ENCODE measurements at places on chromosomes 3 and 15.

DNA sequence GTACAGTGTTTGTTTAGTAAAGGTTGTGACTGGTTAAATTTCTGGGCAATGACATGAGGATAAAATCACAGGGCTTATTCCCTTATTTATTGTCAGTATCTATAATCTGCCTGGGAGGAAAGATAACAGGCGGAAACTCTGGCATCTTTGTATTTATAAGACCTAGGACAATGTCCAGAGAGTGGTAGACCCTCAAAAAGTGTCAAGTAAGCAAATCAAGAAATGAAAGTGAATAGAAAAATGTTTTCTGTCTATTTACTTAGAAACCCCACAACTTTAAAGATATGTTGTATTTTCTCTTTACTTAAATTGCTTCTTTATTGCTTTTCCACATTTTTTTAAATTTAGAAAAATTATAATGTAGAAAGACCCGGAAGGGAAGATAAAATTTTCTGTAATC lies 544.6 kb downstream of the EDEM1 start:
- DNase-seq = no peak

DNA sequence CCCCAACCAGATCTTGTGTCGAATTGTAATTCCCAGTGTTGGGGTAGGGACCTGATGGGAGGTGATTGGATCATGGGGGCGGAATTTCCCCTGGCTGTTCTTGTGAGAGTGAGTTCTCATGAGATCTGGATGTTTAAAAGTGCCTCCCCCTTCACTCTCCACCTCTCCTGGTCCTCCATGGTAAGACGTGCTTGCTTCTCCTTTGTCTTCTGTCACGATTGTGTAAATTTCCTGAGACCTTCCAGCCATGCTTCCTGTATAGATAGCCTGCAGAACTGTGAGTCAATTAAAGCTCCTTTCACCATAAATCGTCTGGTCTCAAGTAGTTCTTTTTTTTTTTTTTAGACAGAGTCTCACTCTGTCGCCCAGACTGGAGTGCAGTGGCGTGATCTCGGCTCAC lies 42.3 kb downstream of the NR1D2 start:
- DNase-seq = peak; percentile 86

DNA sequence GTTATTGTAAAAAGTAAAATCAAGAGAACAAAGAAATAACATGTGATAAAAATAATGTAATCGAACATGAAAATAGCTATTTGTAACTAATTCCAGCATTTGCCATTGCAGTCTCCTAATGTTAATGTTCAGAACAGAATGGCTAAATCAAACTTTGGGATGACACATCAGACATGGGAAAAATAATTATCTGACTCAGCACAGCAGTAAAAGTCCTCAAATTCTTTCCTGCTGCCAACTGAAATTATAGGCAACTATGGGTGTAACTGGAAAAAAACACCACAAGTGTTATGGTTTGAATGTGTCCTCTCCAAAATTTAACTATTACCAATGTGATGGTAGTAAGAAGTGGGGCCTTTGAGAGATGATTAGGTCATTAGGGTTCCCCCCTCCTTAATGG lies 446.7 kb downstream of the C3orf38 start:
- DNase-seq = no peak

GRCh38 chr3:73401059-73401458 lies 223.7 kb downstream of the PDZRN3 start:
- DNase-seq = no peak

- peak; percentile 46 for DNase-seq
These were observed 17.2 kb upstream of the GNB5 start for GRCh38 chr15:52208306-52208946.

GRCh38 chr3:183875411-183875810 lies 9.3 kb downstream of the PARL start:
- peak; percentile 16 for DNase-seq

DNA sequence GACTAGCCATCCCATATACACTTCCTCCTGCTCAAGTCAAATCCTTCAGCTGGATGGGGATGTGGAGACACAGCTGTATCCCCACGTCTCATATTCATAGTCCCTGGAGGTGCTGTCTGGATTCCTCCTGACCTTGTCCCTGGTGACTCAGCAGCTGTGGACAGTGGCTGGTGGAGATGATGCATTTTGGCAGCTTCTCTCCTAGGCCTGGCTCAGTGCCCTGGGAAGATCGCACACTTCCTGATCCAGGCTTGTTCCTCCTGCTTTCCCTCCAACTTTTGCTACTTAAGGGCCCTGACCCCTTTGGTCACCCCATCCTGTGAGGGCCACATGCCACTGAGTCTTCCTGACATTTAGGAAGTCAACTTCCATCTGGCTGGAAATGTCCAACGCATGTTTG lies 44.4 kb downstream of the ADAMTSL3 start:
- no peak for DNase-seq

GRCh38 chr15:89926158-89926557 lies 13.4 kb upstream of the ARPIN start:
- DNase-seq = no peak

- no peak for DNase-seq
These were observed 27.2 kb upstream of the MOBP start for GRCh38 chr3:39440316-39440715.

GRCh38 chr15:50744601-50745000 lies 20.9 kb downstream of the SPPL2A start:
- no peak for DNase-seq

GRCh38 chr3:125212509-125213363 lies at the start of gene SLC12A8:
SLC12A8 (minus strand) TSS chr3:125212748; CDS start chr3:125211349, 1,399 bp downstream.
- DNase-seq = no peak

- DNase-seq = peak; percentile 76
These were observed 198.1 kb downstream of the MBNL1 start for GRCh38 chr3:152466784-152467183.
